Stimulated activated CD4-positive, alpha-beta T cell treated with anti-CD3 and anti-CD28 coated beads, Interleukin-1b, Interleukin-23, amount 100 ng/mL, for 24 hours (primary cell): ENCODE measurements at places on chromosomes 1 and 21.
A peak's percentile ranks its signal among the peaks of the same experiment; 100 is the strongest.

DNA sequence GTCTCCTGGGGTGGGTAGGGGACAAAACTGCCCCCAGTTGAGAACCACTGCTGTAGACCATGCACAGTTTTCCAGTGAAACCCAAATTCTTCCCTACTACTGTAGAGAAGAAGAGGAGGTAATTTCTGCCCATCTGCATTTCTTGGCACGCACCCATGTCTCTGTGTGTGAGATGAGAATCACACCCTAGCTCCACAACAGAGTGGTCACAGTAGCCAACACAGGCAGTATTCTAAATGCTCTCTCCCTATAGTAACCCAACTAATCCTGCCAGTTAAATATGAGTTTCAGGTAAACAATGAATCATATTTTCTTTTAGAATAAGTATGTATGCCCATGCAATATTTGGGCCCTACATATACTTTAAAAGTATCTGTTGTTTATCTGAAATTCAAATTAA is 1.2 kb upstream of the CAPN2 start:
- no peak for DNase-seq

DNA sequence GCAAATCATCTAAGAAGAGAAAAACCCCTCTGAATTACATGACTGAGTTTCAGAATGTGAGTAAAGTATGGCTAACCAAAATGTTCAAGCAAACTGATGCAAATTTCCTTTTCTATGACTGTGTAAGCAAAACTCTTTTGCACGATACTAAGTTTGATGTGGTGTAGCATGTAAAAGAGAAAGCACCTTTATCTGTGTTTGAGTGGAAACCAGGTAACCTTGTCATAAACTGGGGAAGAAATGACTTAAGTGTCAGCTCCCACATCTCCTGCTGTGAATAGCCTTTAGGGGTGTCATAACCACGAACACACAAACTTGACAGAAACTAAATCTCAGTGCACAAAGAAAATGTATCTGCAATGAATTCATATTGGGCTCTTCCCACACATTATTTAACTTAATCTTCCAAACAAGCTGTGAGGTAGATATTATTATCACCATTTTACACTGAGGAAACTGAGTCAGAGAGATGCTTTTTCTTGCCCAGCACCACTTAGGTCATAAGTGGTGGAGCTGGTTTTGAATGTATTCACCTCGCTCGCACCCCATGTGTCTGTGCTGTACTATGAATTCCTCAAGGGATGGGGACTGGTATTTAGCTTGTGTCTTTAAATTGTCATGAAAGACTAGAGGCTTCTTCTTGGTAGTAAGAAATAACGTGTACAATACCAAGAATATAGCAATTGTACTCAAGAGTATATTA is 32.9 kb upstream of the IL12RB2 start:
- DNase-seq: peak; percentile 18

DNA sequence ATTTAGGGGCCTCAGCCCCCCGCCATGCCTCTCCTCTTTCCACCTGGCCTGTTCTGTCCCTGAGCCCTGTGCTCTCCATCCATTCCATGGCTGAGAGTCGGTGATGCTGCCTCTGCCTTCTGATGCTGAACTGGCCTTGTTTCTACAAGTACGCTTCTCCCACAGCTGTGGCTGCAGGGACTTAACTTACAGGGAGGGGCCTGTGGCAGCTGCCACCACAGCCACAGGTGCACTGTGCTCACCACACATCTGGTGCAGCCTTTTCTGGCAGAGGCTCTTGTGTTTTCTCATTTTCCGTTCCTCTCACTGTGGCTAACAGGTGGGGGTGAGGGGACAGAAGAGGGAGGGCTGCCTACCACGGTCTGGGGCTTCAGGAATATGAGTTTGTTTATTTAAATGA is 4.2 kb downstream of the FMO1 start:
- DNase-seq: no peak

- no peak for DNase-seq
Observed at GRCh38 chr1:243842978-243843511, 7.0 kb downstream of the AKT3 start.

- DNase-seq: no peak
Observed at GRCh38 chr1:77583483-77583882, 99.0 kb downstream of the ZZZ3 start.

DNA sequence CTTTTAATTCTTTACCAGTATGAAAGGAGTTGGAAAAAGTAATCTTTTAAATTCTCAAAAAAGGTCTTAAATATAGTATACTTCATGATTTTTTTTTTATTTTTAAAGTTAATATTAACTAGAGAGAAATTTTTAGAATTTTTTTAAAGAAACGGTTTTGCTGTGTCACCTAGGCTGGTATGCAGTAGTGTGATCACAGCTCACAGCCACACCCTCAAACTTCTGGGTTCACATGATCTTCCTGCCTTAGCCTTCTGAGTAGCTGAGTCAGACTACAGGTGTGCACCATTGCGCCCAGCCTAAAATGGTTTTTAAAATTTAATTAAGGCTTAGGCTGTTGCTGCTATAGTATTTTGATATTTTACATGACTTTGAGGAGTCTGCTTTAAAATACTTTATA is 52.4 kb downstream of the TLCD4 start:
- DNase-seq: no peak

GRCh38 chr21:38489729-38490128 is 8.5 kb downstream of the ERG start:
- DNase-seq: no peak

DNA sequence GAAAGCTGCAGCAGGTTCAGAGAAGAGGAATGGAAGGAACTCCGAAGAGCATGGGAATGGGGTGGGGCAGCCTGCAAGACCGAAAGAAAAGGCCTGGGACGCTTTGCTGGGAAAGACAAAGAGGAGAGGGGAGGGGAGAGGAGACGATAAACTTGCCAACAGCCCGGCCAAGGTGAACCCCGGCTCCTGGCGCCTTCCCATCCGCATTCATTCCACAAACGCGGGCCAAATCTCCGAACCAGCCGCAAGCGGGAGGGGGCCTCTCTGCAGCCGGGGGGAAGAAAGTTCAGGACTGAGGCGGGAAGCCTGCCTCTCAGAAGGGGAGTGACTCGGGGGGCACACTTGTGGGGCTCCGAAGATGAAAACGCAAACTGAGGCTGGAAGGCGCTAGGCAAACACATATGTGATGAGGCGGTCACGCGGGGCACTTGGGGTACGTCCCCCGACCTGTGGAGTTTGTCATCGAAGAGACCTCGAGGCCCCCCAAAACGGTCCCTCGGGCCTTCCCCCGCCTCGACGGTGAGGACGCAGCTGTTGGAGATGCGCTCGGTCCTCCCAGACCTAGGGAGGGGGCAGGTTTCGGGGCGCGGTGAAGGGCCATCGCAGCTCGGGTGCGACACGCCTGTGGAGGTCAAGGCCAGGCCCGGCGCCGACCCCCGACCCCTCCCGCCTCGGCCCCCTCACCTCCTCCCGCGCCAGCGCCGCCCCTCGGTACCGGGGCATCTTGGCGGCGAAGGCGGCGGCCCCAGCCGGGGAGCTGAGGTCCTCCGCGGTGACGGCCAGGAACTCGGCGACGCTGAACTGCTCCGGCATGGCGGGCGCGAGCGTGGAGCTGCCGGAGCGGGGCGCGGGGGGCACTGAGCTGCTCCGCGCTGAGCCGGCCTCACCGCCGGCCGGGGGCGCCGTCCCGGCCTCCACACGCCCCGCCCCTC is at the start of gene ASAP3:
ASAP3 (minus strand) TSS at position 859 of the 932 bp plus-strand sequence; CDS start at position 813, 46 bp downstream.
- peak; percentile 11 for DNase-seq

DNA sequence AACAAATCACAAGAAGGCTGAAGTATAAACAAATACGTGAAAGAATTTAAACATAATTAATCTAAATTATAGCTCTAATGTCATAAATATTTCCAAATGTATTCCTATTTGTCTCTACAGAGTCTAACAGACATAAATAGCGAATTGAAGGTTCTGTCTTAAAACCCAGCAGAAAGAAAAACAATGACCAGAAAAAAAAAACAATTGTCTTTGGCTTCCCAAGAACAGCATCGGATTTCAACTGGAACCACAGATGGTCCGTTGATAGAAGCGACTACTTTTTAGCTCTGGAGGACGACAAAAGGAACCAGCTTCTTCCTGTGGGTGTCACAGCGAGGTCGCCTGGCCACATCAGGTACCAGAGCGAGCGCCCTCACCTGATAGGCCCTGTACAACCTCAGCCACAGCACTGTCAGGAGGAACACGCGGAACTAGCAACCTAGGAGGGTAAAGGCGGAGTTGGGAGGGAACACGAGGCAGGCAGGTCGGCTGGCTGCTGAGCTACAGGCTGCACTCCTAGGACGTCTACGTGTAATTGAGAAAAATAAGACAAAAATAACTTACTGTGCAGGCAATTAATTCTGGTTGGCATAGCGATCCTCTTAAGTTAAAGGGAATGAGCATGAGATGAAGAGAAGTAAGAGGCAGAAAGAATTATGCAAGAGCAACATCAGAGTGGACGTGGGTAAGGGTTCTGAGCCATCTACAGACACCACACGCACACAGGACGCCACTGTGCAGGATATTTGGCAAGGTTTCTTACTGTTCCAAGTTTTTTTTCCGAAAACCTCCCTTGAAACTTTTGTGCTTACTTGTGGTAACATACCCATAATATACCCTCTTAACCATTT is 16.7 kb upstream of the PRDM15 start:
- peak; percentile 25 for DNase-seq

- no peak for DNase-seq
Observed at GRCh38 chr1:15337656-15338402, 71.9 kb upstream of the EFHD2 start.

GRCh38 chr1:31814631-31815306 is 1.1 kb downstream of the SPOCD1 start:
- no peak for DNase-seq

GRCh38 chr1:185075476-185075875 is 30.1 kb downstream of the RNF2 start:
- no peak for DNase-seq

DNA sequence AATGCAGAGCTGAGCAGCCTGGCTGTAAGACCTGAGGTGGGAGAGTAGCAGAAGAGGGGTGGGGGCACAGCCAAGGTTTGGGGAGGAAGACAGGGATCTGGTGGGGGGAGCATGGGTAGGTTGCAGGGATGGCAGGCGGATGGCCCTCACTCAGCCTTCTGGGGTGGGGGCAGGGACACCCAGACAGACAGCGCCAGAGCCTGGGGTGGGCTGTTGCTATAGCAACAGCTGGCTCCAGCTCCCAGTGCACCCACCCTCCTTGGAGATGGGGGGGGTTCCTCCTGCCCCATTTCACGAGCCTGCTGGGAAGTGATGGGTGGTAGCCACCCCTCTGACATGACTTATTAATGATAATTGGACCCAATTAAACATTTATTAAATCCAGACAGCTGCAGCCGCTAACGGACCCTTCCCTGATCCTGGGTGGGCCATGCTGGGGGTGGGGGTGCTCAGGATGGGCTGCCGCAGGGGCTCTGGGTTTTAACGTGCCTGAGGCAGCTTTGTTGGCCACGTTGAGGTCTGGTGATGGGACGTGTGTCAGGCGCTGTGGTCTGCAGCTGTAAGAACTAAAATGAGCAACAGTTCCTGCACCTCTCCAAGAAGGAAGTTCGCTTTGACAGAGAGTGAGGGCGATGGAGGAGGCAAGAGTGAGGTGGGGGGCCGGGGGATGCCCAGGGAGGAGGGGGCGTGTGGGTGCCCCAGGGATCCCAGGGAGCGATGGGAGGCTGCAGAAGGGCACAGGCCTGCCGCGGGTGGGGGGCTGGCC is 19.4 kb downstream of the AGRN start:
- DNase-seq: no peak

GRCh38 chr1:64093941-64094340 is 109.5 kb upstream of the UBE2U start:
- DNase-seq: no peak

DNA sequence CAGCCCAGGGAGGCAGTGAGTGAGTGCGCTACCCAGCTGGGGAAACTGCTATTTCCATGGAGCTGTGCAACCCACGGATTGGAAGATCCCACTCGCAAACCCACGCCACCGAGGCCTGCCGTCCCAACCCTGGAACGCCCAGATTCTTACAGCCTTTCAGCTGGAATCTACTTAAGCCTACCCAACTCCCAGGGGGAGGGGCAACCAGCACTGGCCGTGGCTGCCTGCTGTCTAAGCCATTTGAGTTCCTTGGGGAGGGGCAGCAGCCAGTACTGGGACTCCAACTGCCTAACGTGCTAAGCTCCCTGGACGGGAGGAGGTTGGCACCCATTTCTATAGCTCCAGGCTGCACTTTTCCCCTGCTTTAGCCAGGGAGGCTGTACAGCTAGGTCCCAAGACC is 27.1 kb upstream of the ZNF669 start:
- no peak for DNase-seq

GRCh38 chr1:233489411-233489810 is 124.5 kb upstream of the KCNK1 start:
- no peak for DNase-seq

- DNase-seq: no peak
Observed at GRCh38 chr1:192265516-192266173, 51.1 kb upstream of the RGS21 start.

GRCh38 chr1:31154000-31154631 is 85.6 kb downstream of the NKAIN1 start:
- no peak for DNase-seq

GRCh38 chr1:192485692-192486436 is 89.7 kb upstream of the RGS1 start:
- no peak for DNase-seq

DNA sequence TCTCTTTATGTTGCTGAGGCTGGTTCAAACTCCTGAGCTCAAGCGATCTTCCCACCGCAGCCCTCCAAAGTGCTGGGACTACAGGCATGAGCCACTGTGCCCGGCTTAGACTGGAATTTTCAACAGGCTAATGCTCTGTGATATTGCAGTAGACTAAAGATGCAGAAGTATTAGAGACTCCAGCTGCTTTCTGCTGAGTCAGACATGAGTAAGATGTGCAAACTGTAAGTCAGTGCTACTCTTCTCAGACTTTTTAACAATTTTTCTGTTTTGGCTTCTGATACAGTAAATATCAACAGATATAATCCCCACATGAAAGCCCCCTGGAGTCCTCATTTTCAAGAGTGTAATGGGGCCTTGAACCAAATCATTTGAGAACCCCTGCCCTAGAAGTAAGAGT is 29.3 kb upstream of the NLRP3 start:
- no peak for DNase-seq

DNA sequence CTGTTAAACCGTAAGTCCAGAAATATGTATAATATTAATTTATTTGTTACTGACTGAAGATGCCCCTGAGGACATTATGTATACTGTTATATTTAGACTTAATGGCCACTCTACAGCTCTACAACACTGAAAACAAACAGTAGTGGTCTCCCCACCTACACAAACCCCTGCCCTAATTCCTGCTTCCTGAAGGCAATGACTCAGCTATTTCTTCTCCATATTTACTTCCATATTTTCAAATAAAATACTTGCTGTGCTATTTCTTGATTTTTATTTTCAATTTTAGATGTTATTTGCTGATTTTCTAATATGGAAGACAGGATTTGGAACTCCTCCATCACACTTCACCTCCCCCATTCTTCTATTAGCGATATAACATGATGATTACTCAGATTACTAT is 97.6 kb downstream of the PCNX2 start:
- no peak for DNase-seq
